ENCODE measurements at places on chromosomes 5 and 9. TPM values are rescaled to one million over a fixed set of nuclear protein-coding genes. Genes with fewer than 3 reads are reported as not detected.

DNA sequence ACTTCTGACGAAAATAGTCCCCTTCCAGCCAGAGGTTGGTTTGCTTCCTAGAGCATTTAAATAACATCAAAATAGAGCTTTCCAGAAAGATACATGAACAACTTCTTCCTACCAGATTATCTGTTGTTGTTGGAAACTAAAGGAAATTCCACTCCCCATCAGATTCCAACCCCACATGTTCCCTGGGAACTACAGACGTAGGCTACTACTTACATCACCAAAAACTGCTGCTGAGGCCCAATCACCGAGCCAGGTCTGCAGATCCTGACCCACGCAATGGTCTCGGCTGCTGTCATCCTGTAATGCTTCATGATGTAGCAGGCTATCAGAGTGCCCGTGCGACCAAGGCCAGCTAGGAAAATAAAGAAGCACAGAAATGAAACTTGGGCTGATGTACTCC is 73.4 kb downstream of the HABP4 start:
- no peak for DNase-seq

GRCh38 chr9:136739509-136739908 is 3.2 kb downstream of the LCN10 start:
- DNase-seq = no peak

IFNB1 gene
- total RNA-seq = not detected

- no peak for DNase-seq
Observed at GRCh38 chr5:24364711-24365110, 280.1 kb downstream of the CDH10 start.

DNA sequence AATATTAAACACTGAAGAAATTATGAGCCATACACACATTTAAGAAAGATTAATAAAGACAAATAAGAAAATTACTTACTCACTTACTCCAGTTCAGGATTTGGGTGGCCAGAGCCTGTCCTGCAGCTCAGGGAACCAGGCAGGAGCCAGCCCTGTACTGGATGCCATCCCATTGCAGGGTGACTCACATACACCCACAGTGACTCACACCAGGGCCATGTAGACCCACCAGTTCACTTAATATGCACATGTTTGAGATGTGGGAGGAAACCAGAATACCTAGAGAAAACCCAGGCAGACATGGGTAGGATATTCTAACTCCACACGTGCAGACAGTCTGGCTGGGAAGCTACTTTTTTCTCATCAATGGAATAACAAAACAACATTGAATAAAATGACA is 49.6 kb upstream of the ADRB2 start:
- peak; percentile 7 for DNase-seq

PPP1R2B gene
- total RNA-seq = 0.16 TPM

GOLM1 gene
- 75.5 TPM for total RNA-seq

SEPTIN8 gene
- total RNA-seq = 29.5 TPM

GRCh38 chr5:11334404-11334803 is 569.8 kb downstream of the CTNND2 start:
- no peak for DNase-seq

DNA sequence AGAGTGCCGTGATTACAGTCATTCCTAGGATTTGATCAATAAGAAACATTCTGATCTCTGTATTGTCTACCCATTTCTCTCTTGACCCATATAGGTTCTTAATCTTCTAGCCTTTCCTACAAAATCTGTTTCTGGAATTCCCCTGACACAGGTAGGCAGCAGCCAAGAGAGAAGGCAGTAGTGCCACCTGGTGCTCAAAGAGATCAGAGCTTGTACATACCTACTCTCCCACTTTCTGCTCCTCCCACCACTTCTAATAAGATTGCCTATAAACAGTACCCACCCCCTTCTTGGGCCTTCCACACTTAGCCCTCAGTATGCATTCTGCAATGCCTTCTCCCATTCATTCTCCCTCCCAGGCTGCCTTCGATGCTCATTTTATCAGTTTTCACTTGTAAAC is 117.4 kb upstream of the RORB start:
- DNase-seq = no peak

LRRC19 gene
- not detected for total RNA-seq

PAEP gene
- total RNA-seq = not detected

- DNase-seq = no peak
Observed at GRCh38 chr5:173281910-173282309, 46.3 kb downstream of the STC2 start.

DNA sequence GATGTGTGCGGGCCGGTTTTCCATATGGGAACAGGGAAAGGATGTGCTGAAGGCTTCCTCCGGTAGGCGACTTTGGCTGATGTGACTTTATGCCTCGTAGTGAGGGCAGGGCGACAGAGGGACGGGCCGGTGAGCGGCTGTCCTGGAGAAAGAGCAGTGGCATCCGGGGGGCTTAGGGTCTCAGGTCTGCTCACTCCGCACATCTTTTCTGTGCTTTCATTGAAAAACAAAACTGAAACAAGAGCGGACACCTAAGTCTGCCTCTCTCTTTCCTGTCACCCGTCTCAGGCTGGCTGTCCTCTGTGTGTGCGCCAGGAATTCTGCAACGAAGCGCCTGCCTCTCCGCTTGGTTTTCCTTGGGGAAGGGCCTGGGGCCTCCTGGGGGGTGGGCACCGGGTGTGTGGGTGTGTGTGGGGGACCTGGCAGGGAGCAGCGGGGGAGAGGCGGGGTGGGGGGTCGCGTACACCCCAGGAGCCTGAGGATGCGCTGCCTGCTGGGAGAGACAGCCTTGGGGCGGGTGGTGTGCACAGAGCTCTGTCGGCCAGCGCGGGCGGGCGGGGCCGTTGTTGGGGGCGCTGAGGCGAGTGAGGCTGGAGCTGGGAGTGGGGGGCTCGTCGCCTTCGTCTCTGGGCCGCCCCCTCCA is 580 bp upstream of the PRRX2 start:
- DNase-seq = no peak

GRCh38 chr5:128343168-128343567 is 194.9 kb downstream of the FBN2 start:
- no peak for DNase-seq

DNA sequence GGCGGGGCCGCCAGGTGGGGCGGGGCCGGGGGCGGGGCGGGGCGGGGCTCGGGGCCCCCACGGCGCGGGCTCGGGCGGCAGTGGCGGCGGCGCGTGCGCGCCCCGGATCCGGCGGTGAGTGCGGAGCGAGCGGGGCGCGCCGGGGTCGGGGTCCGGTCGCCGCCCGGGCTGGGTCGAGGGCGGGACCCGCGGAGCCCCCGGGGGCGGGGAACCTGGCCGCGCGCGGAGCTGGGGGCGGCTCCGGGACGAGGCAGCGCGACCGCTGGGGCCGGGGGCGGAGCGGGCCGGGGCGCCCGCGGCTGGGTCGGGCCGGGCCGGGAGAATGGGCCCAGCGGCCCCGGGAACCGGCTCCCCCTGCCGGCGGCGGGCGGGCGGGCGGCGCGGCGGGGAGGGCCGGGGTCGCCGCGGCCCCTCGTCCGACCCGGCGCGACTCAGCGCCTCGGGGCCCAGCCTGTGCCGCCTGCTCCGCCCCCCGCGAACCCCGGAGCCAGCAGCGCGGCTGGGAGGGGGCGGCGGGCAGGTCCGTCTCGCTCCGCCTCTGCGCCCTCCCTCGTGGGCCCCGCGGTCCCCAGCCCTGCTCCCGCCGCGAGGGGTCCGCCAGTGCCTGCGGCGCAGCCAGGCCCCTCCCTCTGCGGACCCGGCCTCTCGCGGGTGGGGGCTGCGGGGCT is 3.1 kb downstream of the EGFL7 start:
- DNase-seq = no peak

All from occipital lobe (tissue), 3 donors.